ENCODE measurements at places on chromosomes 12 and 14.

GRCh38 chr14:81942071-81942470, 408.4 kb upstream of the SEL1L start:
- no peak for DNase-seq

DNA sequence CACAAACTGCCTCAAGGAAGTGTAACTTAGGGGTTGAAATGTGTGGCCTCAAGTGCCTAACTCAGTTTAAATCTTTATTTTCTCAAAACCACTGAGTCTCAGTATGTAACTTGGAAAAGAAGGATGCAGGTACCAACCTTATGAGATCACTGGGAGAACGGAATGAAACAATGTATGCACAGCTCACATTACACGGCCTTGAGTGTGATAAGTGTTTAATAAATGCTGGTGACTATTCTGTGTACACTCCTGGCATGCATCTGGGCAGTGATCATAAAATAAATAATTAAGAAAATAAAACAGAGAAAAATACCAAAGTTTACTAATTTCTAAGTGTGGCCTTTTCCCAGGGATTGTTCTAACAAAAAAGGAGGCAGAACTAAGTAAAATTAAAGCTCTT, 974.5 kb upstream of the FLRT2 start:
- no peak for DNase-seq

DNA sequence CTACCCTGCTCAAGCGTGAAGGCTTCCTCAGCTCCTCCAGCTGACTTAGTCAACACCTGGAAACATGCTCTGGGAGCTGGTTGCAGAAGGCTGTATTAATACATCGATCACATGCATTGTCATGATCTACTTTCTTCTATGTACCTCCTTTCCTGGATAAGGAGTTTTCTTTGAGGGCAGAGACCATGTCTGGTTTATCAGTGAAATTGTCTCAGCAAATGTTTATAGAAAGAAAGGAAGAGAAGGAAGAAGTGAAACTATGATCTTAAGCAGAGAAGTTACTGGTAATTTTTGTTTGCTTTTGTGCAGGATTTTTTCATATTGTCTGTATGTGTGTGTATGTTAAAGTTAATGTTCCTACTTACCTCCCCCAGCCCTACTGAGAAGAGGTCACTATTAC, 4.5 kb downstream of the DYRK4 start:
- DNase-seq = no peak

GRCh38 chr12:99985129-99985570, 414 bp upstream of the ANKS1B start:
- DNase-seq = no peak

GRCh38 chr14:56659964-56660551, 80.5 kb downstream of the TMEM260 start:
- DNase-seq = no peak

Data from activated naive CD4-positive, alpha-beta T cell (primary cell).